Fibroblast of the aortic adventitia (primary cell): ENCODE measurements at places on chromosomes 5 and 9.

- peak; percentile 73 for DNase-seq
Measured at GRCh38 chr9:385818-386398, 171.2 kb downstream of the DOCK8 start.

DNA sequence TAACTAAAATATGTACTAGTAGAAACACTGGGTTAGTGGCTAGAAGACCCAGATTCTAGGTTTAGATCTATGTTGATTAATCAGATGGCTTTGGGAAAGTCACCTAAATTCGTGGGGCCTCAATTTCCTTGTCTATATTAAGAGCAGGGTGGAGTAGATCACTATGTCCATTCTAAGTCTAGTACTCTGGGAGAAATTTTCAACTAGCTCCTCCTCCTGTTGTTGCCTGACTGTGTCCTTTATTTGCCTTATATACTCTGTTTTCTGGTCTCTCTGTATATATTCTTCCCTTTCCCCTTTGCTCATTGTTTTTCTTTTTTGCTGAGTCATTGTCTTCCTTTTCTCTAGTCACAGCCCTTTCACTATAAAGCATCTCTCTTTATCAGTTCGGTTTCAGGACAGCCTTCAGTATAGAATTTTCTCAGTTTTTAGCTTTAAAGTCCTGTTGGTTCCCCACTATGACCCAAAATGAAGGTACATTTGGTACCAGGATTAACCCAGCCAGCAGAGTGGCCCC is 44.5 kb upstream of the CDH6 start:
- DNase-seq = peak; percentile 46

GRCh38 chr9:69380301-69380700 is 55.3 kb downstream of the ENTREP1 start:
- DNase-seq = no peak

DNA sequence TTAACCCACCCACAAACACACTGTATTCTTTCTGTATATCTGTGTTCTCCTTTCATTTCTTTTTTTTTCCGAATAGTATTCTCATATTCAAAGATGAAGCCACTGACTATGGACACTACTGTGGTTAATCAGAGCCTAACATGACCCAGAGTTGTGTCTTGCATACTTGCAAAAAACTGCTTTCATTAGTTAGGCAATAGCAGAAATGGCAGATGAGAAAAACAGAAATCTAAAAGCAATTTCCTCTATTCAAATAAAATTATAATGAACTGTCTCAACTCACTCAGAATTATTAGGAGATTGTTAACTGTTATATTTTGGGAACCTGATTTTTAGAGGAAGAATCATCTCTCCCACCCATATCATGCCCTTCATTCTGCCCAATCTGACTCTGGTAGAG is 45.9 kb downstream of the FREM1 start:
- DNase-seq = no peak
